ENCODE measurements at places on chromosomes 7 and 10. TPM values are rescaled to one million over a fixed set of nuclear protein-coding genes. Genes with fewer than 3 reads are reported as not detected.

The KCND2 gene
- 0.05 TPM for total RNA-seq

The TMEM229A gene
- not detected for total RNA-seq

The RBAK gene
- total RNA-seq, result 3.7 TPM

The GNAT3 gene
- total RNA-seq, result not detected

The ZPBP gene
- not detected for total RNA-seq

The DNAJB6 gene
- 115 TPM for total RNA-seq

The MINPP1 gene
- 27.2 TPM for total RNA-seq

The ANKRD61 gene
- total RNA-seq, result 0.40 TPM

The ATP5F1C gene
- total RNA-seq, result 300 TPM

The EXOC6 gene
- total RNA-seq, result 55.8 TPM

The CADPS2 gene
- 35.9 TPM for total RNA-seq

The ANKRD22 gene
- total RNA-seq, result not detected

The DOCK4 gene
- total RNA-seq, result 48.5 TPM

The ERLIN1 gene
- 42.2 TPM for total RNA-seq

The HSPA14 gene
- 15.9 TPM for total RNA-seq

The POM121 gene
- 9.6 TPM for total RNA-seq

The SLC26A3 gene
- not detected for total RNA-seq

The STMP1 gene
- total RNA-seq, result 15.0 TPM

The MCM10 gene
- total RNA-seq, result 12.2 TPM

The MEOX2 gene
- 34.8 TPM for total RNA-seq

Measured in mammary microvascular endothelial cell (primary cell).